Common myeloid progenitor, CD34-positive (primary cell): ENCODE measurements at places on chromosomes 2 and 18.

DNA sequence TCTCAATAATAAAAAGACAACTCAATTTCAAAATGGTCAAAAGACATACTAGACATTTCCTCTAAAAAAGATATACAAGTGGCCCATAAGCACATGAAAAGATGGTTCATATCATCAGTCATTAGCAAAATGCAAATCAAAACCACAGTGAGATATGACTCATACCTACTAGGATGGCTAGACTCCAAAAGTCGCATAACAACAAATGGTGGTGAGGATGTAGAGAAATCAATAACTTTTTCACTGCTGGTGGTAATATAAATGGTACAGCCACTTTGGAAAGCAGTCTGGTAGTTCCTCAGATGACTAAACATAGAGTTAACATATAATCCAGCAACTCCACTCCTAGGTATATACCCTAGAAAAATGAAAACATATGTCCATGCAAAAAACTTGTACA is 242.3 kb upstream of the NOL4 start:
- DNase-seq: no peak

DNA sequence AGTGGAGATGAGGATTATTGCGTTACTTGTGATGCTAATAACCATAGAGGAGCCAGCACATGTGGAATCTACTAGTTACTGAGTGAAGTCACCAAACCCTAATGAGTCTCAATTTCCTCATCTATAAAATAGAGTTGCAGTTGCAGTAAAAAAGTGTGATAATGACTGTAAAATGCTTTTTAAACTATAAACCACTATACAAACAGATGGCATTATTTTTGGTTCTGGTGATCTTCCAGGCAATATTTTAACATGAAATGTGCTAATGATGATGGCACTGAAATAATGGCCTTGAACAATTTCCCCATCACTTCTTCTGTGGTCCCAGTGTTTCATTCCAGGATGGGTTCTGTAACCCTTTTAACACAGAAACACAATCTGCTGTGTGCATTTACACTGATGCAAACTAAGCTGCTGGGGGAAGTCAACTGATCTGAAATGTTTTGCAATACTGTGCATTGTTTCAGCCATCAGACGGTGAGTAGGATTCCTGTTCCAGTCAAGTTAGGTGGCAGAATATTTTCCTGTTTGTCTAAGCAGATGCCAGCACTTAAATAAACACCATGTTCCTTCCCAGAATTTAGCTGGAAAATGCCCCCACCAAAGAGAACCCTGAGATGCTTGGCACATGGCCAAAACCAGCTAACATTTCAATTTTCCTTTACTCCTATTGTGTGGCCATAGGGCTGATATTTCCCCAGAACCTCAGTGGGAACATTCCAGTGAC is 52.6 kb downstream of the TACR1 start:
- no peak for DNase-seq

GRCh38 chr2:37681587-37681986 is 10.1 kb upstream of the CDC42EP3 start:
- no peak for DNase-seq

- DNase-seq: no peak
Measured at GRCh38 chr2:45797451-45798230, 146.2 kb downstream of the PRKCE start.

DNA sequence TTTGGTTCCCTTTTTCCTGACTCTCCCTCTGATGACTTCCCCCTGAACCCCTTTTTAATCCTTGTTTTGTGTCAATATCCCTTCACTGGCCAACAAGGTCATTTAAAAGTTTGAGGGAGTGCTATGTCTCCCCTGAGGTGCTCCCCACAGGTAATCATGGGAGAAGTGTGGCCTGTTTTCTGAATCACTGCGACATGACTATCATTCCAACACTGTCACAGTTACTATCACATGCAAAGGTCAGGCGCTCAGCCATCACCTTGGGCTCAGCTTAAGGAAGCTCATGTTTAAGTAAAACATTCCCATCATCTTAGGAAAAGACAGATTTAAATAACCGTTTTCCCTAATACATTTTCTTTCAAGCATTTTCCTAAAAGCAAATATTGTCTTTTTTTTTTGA is 20.9 kb upstream of the ACAA2 start:
- DNase-seq: no peak
